ENCODE measurements at places on chromosomes 3 and 15.

GRCh38 chr3:193520738-193521137 is 34.0 kb downstream of the ATP13A4 start:
- no peak for DNase-seq

DNA sequence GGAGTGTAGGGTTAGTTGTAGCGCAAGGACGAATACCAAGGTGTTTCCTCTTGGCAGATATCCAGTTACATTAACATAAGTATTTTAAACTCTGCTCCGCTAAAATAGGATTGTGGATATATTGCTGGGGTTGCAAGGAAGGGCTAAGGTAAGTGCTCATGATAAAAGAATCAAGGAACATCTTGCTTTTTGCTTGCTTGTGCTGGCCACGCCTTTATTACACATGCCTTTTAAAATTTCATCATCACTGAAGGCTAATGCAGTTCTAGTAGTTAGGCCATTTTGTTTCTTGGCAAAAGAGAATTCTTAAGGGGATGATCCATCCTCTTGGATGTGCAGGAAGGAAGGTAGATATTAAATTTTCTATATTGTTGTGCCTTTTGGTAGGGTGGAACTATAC is 415.6 kb upstream of the TPM1 start:
- DNase-seq = peak; percentile 23

- no peak for DNase-seq
Measured at GRCh38 chr15:64845183-64845611, 3.5 kb downstream of the PLEKHO2 start.

DNA sequence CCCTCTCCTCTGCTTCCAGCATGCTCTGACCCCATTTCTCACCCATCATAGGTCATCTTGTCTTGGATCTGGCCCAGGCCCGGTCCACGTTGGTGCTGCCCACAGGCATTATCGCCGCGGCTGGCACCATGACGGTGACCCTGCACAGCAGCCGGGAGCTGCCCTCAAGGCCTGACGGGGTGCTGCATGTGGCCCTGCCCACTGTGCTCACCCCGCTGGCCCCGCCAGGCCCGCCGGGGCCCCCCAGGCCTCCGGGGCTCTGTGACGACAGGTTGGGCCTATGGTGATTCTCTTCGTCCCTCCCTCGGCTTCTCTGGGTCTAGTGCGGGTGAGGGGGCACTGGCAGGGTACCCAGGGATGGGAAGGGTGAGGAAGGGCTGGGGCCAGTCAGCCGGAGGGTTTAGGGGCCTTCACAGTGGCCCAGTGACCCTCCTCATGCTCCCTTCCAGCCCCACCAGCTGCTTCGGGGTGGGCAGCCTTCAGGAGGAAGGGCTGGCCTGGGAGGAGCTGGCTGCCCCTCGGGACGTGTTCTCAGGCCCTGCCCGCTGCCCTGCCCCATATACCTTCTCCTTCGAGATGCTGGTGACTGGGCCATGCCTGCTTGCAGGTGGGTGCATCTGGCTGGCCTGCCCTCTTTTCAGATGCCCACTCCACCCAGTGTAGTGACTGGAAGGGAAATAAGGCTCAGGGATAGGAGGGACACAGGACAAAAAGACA is 3.9 kb downstream of the VWA5B2 start:
- DNase-seq = no peak

DNA sequence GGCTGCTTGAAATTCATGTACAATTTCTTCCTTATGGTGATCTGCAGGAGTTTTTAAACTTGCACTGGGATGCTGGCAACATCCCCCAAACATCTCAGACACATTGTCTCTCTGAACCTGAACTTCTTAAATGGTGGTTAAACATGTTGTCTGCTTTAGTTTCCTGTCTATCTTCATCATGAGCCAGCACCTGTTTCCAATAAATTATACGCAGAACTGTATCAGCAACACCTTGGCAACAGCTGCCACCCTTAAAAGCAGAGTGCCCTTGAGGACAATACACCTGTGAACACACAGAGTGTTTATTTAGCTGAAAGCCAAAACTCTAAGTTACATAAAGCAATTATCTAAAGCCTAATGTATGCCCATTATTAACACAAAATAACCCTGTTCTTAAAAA is 242.9 kb downstream of the WNT5A start:
- no peak for DNase-seq

DNA sequence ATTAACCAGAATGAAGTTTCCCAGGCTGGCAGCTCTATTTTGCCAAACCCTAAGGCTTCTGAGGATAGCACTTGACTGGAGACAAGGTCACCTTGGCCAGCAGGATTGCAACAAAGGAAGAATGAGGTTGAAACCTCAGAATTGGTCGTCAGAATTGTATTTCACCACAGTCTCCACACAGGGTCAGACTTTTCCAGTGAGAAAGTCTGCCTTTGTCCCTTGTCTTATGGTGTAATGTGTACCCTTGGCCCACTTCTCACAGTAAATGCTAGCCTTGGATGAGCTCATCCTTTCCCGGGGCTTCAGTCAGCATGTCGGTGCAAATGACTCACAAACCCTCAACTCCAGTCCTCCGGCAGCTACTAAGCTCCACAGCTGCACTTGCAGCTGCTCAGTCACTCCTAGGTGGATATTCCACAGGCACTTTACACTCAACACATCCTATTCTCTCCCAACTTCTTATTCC is 19.7 kb downstream of the SSR3 start:
- peak; percentile 34 for DNase-seq

GRCh38 chr15:82680200-82681102 is 29.2 kb downstream of the AP3B2 start:
- DNase-seq = peak; percentile 41

- DNase-seq = peak; percentile 80
Measured at GRCh38 chr3:72848703-72849081, 447 bp upstream of the SHQ1 start.

DNA sequence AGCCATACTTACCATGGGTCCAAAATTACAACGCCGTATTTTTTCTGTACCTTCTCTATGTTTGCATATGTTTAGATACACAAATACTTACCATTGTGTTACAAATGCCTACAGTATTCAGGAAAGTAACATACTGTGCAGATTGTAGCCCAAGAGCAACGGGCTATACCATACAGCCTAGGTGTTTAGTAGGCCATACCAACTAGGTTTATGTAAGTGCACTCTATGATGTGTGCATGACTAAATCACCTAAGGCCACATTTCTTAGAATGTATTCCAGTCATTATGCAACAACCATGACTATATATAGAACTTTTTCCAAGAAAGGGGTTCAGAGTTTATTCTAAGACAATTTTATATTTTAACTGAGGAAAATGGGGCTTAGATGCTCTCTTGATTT is 411.7 kb downstream of the MAGI1 start:
- DNase-seq = no peak

DNA sequence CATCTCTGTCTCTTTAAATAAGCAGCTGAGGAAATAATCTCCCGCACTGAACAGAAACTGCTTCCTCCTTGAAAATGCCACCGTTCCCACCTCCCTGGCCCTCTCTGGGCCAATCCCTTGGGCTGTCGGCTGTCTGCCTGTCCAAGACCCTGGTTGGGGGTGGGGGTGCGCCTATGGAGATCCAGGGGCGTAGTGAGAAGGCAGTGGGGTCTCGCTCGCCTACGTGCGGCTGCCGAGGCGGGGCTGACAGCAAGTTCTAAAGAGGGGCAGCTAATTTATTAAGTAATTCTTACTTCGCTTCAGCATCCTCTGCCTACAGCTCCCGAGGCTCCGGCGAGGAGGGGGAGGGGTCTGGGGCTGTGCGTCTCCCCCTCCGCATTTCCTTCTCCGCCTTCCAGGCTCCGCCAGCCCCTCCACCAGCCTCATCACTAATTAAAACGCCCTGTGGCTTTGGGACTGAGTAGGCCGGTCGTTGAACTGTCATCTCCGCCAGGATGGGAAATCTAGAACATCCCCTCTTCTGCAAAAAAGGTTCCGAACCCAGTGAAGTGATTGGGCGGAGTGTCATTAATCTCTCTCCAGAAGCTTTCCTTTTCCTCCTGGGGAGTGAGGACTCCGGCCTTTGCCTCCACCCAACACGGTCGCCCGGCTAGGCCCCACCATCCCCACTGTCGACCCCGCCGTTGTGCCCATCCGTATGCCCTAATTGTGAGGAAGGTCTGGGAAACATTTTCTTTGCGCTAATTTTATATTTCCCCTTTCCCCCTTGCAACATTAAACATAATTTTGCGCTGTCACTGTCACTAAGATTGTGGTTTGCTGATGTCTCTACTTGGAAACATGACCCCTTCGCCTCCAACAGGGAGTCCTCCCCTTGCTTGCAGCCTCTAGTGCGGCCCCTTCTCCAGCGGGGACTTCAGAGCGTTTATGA is 16.9 kb downstream of the NR2F2 start:
- DNase-seq = no peak

DNA sequence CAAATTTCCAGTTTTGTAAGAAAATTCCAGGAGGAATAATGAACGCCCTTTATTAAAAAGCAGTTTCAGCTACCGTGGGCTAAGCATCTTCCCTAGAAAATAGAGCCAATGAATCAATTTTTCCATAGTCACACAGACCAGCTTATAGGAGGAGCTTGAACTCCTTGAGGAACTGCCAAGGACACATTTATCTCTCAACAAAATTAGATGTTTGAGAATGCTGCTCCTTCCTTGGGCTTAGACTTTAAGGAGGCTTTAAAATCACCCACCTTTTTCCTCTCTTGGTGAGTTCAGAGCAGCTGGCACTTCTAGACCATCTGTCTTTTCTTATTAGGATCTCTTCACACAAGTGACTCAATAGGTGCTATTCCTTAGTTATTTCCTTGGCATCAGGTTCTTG is 588.0 kb downstream of the SQOR start:
- DNase-seq = no peak

GRCh38 chr3:47475029-47475569 is 642 bp downstream of the SCAP start:
- DNase-seq = no peak

DNA sequence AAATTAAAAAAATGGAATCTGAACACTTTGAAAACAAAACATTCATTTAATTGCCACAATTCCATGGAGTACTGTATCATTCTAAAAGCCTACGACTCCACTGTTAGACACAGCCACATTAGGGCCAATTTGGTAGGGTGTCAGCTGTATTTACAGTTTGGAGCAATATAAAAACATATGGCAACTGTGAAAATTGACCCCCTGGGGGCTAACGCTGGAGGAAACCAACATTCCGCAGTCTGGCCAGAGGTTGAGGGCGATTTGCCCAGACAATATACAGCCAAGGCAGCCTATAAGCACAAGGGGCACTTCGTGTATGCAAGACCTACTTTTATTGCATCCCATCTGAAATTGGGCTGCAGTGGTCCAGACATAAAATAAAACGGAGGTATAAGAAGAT is 476.5 kb upstream of the WNT5A start:
- no peak for DNase-seq

GRCh38 chr15:98692213-98692612 is 43.9 kb downstream of the IGF1R start:
- no peak for DNase-seq

DNA sequence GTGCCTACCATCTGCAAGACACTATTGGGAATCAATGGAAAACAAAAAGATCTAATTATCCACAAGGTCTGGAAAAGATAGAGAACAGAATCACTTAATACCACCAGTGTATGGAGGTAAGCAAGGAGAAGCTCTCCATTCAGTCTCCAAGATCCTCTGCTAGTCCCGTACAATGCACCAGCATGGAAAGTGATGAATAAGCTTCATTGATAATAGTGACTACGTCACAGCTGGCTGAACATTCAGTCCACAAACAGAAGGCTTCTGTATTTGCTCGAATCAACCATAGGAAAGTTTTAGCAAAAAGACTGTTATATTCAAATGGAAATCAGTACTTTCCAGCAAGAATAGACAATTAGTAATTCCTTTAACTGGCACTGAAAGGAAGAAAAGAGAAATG is 42.9 kb downstream of the IGSF11 start:
- no peak for DNase-seq

DNA sequence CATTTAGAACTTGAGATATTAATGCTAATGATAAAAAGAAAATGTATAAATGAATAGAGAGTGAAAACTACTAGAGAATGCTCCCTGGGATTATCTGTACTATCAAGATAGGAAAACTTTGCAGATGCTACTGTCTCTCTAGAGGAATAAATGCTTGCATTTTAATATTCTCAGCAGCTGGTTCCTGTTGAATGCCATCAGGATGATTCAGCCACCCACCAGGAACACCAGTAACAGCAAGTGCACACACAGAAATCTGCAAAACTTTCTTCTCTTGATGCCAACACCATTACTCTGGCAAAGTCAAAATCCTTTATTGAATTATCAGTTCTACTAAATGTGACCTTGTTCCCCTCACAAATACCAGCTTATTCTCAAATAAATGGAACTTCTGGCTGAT is 148.4 kb downstream of the TIGIT start:
- DNase-seq = no peak

DNA sequence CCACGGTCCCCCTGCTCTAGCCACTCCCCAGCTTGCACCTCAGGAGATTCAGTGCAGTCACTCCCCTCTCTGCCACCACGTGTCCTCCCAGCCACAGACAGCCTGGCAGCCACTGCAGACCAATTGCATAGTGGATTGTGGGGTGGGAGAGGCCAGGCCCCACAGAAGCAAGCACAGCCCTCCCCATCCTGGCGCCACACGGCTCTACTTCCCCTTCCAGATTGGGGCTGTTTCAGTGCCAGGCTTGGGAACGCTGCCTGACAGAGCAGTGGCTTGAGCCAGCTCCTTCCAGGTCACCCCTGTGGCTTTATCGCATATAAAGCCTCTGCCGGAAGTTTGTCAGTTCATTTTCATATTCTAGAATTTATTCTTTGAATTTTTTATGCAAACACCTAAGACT is 90.7 kb downstream of the TMEM266 start:
- DNase-seq = no peak

GRCh38 chr15:67413770-67414390 is 107.1 kb upstream of the C15orf61 start:
- no peak for DNase-seq

- DNase-seq = no peak
Measured at GRCh38 chr3:14317057-14317553, 85.3 kb upstream of the SLC6A6 start.

GRCh38 chr3:160001850-160002623 is 13.4 kb downstream of the IL12A start:
- no peak for DNase-seq

GRCh38 chr3:125166599-125167136 is 45.9 kb downstream of the SLC12A8 start:
- no peak for DNase-seq

- DNase-seq = no peak
Measured at GRCh38 chr3:38359038-38359437, 12.5 kb downstream of the XYLB start.

GRCh38 chr15:98668566-98669308 is 20.4 kb downstream of the IGF1R start:
- no peak for DNase-seq
